ENCODE measurements at places on chromosomes 2 and 18. TPM values are rescaled to one million over a fixed set of nuclear protein-coding genes. Genes with fewer than 3 reads are reported as not detected.

GRCh38 chr2:237553948-237554347 is 12.4 kb upstream of the PRLH start:
- H3K4me1 ChIP-seq: peaks cover 7% of the 10 kb centered on the region
- H3K36me3 ChIP-seq: no peaks in the 10 kb centered on the region
- H3K4me3 ChIP-seq: no peak overlapping the region
- no peak for DNase-seq
- H3K27me3 ChIP-seq: peaks cover 12% of the 10 kb centered on the region

DNA sequence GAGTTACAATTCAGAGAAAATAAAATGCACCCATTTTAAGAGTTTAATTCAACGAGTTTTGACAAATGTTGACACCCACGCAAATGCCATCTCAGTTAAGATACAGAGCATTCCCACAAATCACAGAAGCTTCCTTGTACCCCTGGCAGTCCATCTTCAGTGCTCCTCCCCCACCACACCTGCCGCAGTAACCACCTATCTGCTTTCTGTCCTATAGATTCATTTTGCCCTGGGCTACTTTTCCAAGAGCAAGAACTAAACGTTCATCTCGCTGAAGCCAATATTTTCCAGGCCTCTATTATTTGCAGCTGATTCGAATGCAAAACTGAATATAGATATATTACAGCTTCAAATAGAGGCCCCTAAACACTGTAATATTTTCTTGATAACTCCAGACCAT is 13.4 kb upstream of the HPCAL1 start:
- H3K4me1 ChIP-seq: peaks cover 10% of the 10 kb centered on the region
- no peak overlapping the region for H3K27ac ChIP-seq
- H3K27me3 ChIP-seq: no peaks in the 10 kb centered on the region
- no peak for DNase-seq
- no peak overlapping the region for H3K4me3 ChIP-seq

DNA sequence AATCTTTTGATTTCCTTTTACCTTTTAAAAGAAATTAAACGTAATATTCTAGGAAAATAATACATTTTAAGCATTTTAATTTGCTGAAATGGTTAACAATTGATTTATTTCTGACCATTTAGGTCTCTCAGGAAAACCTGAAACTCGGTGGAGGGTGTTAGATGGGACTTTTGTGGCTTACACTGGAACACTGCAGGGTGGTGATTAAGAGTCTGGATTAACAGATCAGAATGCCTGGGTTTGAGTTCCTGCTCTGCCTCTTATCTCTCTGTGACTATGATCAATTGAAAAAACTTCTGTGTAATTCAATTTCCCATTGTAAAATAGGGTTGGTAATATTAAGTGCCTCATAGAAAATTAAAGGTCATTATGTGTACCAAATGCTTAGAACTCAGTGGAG is 168.7 kb downstream of the UBE2E3 start:
- H3K27ac ChIP-seq: no peak overlapping the region
- H3K36me3 ChIP-seq: no peaks in the 10 kb centered on the region
- H3K4me3 ChIP-seq: no peak overlapping the region
- no peak for DNase-seq
- H3K27me3 ChIP-seq: no peaks in the 10 kb centered on the region
- peaks cover 11% of the 10 kb centered on the region for H3K4me1 ChIP-seq

AQP12A gene
- total RNA-seq: not detected

INO80B gene
- total RNA-seq: 31.3 TPM

ACTR3 gene
- 172 TPM for total RNA-seq

Data from neural crest cell (in vitro differentiated cells).